Hindlimb muscle (tissue), 1 donor: ENCODE measurements at places on chromosomes 7 and 10. TPM values are rescaled to one million over a fixed set of nuclear protein-coding genes. Genes with fewer than 3 reads are reported as not detected.

Gene TMEM140
- 14.6 TPM for polyA plus RNA-seq

DNA sequence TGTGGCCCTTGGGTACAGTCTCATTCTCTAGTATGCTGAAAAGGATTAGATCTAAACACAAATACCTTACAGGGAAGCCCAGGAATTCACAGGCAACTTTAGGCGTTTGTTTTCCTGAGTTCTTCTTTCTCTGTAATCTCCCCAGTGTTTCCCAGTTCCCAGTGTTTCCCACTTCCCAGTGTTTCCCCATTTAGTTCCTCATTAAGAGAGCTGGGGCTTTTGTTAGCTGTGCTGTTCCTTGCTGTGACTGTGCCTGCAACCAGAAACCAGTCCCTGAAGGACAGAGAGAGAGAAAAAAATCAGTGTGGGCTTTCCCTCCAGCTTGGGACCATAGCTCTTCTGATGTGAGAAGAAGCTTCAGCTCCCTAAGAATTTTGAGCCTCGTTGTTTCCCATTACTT lies 802.9 kb upstream of the COBL start:
- no peak for DNase-seq

GRCh38 chr7:450741-451140 lies 68.9 kb downstream of the PDGFA start:
- DNase-seq: no peak

Gene ASB10
- 8.2 TPM for polyA plus RNA-seq

Gene LMOD2
- polyA plus RNA-seq: 138 TPM

- DNase-seq: peak; percentile 86
Measured at GRCh38 chr7:128831994-128832879, 2.0 kb downstream of the FLNC start.

Gene CRYGN
- polyA plus RNA-seq: 0.22 TPM

DNA sequence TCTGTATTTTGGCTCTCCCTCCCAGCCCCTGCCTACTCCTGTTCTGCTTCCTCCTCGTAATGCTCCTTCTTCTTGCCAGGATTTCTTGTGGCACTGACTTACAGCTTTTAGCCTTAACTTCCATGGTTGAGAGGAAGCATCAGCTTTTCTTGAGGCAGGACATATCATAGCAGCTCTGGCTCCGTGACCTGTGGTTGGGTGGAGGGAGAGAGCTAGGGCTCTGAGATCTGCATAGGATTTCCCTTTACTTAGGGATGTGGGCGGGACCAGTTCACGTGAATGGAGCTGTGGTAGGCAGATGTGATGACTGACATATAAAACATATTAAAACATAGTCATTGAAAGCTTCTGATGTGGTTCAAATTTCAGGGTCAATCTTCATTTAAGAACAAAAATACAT lies 10.6 kb upstream of the RAB11FIP2 start:
- DNase-seq: no peak

Gene EN2
- 1.0 TPM for polyA plus RNA-seq

- no peak for DNase-seq
Measured at GRCh38 chr10:117590101-117590875, 47.7 kb downstream of the EMX2 start.

DNA sequence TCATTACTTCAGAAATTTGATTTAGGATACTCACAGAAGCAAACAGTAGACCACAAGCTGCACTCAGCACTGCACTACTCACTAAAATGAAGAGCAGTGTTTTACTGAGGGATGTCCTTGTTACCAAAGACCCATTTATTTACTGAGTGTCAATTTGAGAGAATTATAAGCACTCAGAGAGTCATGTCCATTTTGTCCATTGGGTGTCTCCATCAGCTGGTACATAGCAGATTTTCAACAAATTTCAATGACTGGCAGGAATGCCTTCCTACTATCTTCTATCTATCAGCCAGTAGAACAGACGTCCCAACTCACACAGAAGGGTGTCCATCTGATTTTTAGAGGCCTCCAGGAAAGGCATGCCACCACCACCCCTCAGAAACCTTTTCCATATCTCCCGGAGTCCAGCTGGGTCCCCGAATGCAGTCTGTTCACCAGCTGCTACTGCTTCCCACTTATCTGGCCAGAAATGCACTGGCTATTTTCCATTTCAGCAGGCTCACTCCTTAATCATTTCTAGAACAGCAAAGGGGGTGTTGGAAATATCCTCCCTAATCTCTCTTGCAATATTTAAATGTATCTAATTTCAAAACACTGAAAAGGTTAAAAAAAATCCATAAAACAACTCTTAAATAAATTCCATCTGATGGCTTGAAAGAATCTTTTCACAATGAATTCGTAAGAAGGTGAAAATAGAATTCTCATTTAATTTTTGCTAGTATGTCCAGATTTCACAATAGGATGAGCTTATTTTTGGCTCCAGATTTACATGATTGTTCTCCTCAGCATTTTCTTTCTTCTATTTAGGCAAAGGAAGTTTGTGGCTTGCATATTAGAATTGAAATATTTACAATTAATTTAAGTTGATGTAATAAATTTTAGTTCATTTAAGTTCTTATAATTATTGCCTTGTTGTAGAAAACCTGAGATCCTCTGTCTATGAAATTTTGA lies 1164.0 kb upstream of the CELF2 start:
- DNase-seq: peak; percentile 26

DNA sequence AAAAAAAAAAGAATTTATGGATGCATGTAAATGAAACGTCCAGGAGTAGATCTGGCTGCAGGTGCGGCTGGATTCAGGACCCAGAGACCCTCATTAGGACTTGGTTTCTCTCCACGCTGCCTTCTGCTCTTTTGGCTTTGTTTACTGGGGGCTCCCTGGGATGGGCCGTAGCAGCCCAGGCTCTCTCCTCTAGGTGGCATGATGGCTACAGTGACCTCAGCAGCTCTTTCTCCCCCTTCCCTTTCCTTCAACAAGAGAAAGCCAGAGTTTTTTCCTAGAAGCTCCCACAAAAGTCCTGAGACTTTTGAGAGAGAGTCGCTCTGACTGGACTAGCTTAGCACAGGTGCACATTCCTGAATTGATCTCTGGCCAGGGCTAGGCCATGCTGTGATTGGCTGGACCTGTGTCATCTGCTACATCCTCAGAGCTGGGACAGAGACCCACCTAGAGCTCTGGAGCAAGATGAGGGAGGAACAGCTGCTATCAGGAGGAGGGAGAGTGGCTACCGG lies 67.8 kb upstream of the PDCD4 start:
- DNase-seq: peak; percentile 62

Gene JAZF1
- polyA plus RNA-seq: 24.9 TPM

DNA sequence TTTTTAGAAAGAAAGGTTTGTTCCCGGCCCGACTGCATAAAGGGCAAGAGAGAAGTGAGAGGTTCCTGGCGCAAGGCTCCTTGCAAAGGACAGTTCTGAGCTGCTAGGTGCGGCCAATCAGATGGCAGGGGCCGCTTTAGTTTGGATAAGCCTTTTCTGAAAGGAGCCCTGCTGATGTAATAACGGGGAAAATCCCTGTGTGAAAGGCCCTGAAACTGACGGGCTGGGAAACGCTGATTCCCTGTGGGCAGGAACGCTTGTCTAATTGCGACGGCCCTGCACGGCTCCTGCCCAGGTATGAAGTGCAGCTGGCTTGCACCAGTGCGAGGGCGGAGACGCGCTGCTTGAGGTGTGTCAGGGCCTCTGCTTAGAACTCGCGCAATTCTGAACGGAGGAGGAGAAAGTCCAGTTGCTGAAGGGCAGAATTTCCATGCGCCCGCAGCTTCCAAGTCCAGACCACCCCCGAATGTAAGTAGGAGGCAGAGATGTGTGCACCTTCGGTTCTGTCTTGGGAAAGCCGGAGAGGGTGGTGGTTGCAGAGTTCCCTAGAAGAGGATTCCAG lies 30.5 kb downstream of the TACC2 start:
- DNase-seq: no peak

DNA sequence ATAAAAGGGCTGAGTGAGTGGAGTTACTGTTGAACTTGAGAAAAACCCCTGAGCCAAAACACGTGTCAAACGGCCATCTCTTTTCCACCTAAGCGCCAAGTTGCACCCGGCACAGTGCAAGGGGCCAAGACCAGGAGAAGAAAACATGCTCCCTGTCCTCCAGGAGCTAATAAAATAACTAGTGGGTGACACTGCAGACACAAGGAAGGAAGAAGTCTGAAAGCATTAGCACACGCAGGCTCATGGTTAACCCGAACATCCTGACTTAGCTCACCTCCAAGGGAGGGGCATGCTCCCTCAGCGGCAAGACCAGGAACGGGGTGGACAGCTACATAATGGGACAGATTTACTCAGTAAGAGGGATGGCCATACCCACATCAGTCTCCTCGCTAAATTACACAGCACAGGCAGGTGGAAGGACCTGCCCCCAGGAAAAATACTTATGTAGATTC lies 65.0 kb downstream of the PIP4K2A start:
- DNase-seq: no peak

DNA sequence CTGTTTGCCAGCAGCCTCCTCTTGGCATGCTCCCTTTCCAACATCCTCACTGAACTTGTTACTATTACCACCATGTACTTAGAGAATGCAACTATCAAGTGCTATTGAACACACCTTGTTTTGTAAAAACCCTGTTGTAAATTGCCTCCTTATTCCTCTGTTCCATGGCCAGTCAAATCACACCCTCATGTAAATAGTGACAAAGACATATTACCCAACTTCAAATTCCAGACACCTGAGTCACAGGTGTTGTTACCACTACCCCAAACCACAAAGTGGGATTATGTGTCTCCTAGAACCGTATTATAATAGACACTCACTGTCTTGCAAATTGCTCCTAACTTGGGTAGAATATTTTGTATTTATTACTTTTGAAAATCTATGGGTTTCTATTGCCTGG lies 263.2 kb upstream of the C7orf33 start:
- no peak for DNase-seq

GRCh38 chr7:116772423-116772863 lies 89.9 kb upstream of the CAPZA2 start:
- no peak for DNase-seq

DNA sequence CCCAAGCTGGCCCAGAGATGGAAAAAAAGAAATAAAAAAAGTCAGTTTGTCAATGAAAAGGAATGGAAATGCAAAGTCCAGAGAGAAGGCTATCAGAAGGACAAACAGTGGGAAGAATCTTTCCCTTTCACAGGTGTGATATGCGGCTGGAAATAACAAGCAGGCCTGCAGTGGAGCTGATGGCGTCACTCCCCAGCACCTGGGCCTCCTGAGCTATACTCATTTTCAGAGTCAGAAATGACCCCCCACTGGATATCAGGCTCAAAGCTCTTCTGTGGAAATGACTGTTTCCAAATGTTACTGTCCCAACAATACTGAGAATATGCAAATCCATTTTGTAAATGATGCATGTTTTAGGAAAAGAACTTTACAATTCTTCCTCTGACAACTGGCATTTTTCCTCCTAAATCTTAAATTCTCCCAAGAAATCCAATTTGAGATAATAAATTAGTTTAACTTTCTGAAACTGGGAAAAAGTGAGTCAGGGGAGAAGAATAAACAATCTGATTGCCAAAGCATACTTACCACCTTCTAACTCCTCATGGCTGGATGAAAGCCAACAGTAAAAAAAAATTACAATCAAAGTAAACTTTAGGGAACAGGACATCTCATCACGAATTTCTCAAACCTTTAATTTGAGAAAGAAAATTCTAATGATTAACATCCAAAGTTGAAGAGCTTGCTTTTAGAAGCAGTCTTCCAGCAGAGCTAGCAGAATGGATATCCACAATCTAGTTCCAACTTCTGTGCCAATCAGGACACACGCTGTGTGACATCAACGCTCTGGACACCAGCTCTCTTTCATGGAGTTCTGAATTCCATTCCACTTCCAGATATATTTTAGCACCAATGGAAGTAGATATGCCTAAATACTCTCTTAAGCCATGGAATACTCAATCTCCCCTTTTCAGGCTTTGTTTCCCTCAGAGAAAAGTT lies 5.3 kb upstream of the CUZD1 start:
- DNase-seq: no peak

DNA sequence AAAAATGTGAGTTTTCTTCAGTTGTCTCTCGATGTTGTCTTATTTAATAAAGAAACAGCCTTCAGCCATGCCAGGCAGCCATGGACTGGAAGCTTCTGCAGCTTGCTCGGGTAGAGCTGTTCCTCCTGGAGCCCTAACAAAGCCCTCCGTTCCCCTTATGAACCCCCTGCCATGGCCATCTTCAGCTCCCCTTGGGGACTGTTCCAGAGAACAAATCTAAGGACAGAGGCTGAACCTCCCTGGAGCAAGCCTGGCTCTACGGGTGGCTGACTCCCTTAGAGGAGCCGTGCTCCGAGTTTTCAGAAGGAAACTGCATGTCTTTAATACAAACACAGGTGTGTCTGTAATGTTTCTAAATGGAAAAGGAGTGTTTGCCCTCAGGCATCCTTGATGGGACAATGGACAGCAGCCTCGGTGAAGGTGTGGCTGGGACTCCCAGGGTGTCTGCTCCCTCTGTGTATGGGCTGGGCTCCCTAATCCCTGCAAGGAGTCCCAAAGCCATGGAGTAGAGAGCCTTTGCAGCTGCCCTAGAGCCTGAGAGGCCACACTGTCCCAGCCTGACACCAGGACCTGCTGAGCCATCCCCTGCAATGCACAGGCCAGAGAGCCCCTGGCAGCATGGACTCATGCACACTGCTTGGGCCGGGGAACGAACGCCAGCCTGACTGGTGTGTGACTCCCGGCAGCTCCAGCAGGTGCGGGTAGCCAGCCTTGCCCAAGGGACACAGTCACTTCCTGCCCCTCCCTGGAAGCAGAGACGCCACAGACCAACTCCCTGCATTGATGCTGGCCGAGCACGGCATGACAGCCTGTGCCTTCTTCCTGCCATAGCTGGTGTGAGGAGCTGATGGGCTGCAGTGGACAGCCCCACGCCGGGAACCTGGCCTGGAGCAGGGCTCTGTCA lies 381.8 kb downstream of the TCERG1L start:
- DNase-seq: no peak

GRCh38 chr10:29643771-29644501 lies 9.2 kb upstream of the SVIL start:
- peak; percentile 77 for DNase-seq

DNA sequence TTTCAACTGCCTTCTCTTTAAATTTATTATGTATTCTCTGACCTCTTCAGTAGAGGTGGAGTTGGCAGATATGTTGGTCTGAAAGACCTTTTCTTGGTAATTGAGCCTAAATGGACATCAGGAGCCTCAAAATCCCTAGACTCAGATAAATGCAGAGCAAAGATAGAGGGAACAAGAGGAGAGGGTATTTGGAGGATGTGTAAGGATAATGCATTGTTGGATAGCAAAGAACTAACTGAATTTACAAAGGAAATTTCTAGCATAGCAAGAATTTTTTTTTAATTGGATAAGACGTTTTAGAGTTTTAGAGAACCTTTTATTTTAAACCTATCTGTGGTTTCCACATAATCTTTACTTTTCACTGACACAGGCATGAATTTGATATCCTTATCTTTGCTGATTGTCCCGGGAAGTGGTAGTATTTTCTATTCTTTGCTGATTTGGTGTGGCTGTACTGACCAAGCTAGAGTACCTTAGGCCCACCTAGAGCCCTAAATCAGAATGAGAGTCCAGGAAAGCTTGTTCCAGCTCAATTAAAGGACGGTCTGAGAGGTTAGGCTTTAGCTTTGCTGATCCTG lies 91.3 kb downstream of the NRF1 start:
- DNase-seq: no peak

Gene CFAP69
- 1.9 TPM for polyA plus RNA-seq

Gene NACAD
- 4.5 TPM for polyA plus RNA-seq

GRCh38 chr10:32141018-32141807 lies 85.0 kb upstream of the KIF5B start:
- peak; percentile 21 for DNase-seq
